Activated naive CD4-positive, alpha-beta T cell (primary cell): ENCODE measurements at places on chromosomes 7 and 10.

- DNase-seq, result no peak
Measured at GRCh38 chr7:74656441-74656836, 1.1 kb upstream of the GTF2I start.

- no peak for DNase-seq
Measured at GRCh38 chr10:47031211-47031900, 120.1 kb downstream of the PTPN20 start.

DNA sequence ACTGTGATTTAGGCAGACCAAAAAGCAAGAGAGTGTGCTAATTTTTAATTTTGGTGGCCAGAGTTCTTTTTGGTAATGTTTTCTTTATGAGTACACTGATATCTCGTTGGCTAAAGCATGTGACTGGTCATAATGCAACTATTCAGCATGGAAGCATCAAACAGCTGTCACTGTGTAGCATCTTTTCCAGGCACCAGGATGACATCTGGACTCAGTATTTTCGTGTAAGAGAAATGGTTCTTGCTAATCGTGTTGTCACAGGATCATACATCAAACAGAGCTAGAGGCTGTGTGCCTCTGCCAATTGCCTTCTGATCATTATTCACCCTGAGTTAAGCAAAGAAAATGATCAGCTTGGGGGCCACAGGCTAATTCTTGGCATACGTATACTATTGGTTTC, 118.9 kb downstream of the SND1 start:
- DNase-seq, result no peak

- DNase-seq, result no peak
Measured at GRCh38 chr10:6583447-6583846, 3.4 kb upstream of the PRKCQ start.

- no peak for DNase-seq
Measured at GRCh38 chr10:78215645-78216044, 182.0 kb downstream of the RPS24 start.

DNA sequence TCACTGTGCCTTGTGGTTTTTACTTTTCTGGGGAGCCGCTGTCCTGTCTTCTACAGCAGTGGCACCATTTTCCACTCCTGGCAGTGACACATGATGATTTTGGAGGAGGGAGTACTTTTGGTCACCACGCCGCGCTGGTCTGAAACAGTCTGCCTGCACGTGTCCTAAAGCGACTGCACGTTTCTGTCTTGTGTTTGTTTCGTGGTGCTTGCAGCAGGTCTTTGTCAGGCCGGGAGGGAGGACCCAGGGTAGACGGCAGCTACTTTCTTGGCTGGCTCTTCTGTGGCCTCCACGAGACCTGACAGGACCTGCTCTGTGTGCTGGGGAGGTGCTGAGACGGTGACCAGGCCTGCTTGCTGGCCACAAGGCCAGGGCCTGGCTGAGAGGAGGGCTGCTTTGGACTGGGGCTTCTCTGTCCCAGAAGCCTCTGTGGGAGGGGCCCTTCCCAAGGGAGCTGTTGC, 82.0 kb downstream of the GLRX3 start:
- DNase-seq, result no peak

DNA sequence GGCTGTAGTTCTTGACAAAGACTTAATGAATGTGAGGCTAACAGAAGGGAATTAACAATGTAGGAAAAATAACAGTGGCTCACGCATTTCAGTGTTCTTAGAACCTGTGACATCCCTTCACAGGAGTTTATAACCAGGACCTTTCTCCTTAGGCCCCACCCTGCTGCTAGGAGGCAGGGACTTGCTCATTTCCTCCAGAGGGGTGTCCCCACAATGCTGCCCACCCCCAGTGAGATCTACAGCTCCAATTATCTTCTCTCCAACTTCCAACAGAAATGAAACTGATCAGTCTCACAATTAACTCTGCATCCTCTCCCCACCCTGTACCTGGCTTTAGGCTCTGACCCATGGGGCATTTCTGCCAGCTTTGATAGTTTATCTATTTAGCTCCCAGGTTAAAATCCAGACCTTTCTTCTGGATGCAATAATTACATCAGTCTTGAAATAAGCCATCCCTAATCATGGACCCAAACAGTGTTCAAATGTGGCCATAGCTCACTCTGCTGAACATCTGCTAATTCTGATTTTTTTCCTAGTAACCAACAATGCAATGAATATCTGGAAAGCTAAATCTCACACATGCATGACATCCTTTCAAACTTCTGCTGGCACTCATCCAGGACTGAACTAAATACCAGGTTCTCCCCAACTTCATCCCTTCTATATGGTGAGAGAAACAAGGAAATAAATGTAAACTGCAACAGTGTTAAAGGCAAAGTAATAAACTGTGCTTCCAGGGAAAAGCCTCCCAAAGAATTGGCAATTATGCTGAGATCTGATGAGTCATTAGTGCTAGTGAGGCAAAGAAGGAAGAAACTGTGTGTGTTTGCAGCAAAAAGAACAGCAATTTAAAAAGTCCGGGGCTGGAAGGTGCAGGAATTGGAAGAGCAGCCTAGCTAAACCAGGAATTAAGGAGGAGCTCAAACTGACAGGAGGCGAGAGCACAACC, 64.6 kb downstream of the HERPUD2 start:
- DNase-seq, result no peak

- no peak for DNase-seq
Measured at GRCh38 chr7:21671859-21672258, 129.0 kb downstream of the DNAH11 start.

DNA sequence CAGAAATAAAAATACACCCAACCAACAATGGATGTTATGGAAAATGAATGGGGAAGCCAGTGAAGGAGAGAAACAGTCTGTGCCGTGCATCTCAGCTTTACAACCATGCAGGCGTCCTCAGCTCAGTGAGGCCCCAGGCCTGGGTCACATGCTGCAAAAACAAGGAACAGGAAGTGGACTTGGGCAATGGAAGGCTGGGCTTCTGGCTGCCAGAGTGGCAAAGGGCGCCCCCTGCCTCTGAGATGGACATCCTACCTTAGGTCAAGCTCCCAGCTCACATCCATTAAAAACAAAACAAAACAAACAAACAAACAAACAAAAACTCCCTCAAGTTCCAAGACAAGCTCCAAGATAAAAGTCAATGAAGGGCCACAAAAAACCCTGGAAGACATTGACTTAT, 54.7 kb upstream of the AFAP1L2 start:
- no peak for DNase-seq

DNA sequence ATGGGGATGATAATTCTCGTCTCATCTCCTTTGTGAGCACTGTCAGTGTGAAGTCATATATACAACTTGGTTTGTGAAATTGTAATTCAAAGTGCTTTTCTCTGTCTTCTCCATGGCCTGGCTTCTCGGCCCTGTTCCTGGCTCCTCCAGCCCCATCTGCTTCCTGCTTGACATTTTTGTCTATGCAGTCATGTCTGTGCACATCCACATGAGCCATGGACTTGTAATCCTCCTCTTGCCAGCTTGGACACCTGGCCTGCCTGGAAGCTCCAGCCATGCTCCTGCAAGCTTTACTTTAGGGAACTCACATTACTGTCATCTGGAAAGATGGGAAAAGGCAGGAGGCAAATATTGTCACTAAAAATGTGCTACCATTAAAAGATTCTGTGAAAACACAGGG, 576.0 kb upstream of the DPP6 start:
- no peak for DNase-seq

GRCh38 chr10:110378006-110378405, 73.3 kb upstream of the SMNDC1 start:
- DNase-seq, result no peak

GRCh38 chr10:62335326-62335725, 38.8 kb upstream of the ZNF365 start:
- DNase-seq, result no peak

DNA sequence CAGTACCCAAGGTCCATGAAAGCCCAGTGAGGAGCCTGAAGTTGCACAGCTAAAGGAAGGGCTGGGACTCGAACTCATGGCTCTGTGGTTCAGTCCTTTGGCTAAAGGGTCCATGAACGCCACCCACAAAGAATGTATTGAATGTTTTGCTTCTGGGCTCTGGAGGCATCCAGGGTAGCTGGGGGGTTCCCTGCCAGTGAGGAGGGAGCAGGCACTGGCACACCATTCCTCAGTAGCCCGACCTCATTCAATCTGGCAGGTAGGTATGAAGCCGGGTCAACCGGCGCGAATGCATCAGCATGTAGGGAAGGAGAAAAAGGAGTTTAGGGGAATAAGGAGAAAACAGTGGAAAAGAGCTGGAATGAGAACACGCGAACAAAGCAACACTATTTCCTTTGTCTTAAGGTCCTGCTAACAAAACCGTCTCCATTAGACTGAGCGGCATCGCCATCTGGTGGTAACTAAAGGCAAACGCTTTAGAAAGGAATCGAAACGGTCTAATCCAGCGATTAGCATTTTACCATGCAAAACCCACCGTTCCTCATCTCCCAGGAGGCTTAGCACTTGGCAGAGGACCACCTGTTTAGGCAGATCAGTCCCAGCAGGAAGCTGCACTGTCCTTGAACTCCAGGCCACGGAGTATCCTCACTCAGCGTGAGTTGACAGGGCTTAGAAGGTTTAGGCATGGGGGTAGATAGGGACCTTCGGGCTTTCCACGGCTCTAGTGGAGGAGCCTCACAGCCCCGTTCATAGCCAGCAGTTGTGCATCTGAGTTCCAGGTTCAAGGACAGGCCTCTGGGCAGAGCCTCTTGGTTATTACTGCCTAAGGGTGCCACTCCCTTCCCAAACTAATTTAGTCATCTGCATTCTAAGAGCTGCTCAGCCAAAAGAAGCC, 122.8 kb downstream of the UBE2H start:
- peak; percentile 4 for DNase-seq

GRCh38 chr7:127258111-127258510, 5.4 kb upstream of the GRM8 start:
- no peak for DNase-seq

DNA sequence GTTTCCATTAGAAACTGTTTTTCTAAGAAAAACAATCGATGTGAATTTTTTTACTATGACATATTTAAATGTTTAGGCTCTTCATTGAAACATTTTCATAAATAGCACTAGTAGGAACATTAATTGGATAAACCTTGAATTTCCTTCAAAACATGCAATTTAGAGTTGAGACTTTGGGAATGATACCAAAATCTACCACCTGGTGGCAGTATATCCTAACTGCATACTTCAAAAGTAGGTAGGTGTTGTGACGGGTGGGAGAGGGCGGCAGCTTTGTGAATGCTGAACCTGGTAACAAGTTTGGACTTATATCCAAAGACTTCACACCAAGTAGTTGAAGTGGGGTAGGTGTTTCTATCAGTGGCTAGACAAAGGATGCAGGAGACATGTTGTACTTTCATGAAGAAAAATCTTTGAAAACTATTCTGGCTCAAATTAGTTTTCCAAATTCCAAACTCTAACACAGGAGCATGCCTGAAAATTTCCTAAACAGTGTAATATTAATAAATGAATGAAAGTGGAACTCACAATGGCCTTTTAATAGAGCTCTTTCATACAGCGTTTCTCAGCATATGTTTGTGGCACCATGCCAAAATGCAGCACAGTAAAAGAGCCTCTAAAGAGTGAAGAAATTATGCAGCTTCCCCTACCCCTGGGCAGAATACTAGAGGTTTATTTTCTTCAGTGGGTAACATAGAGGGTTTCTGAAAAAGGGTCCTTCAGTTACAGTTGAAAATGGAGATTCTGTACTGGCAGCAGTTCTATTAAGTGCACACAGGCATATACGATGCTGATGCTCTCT, 201.0 kb upstream of the TPK1 start:
- DNase-seq, result no peak

- no peak for DNase-seq
Measured at GRCh38 chr7:1248143-1248915, 15.7 kb downstream of the UNCX start.

- no peak for DNase-seq
Measured at GRCh38 chr10:43452356-43452914, 15.5 kb downstream of the ZNF487 start.

- no peak for DNase-seq
Measured at GRCh38 chr10:106571192-106571946, 593.1 kb downstream of the SORCS1 start.

DNA sequence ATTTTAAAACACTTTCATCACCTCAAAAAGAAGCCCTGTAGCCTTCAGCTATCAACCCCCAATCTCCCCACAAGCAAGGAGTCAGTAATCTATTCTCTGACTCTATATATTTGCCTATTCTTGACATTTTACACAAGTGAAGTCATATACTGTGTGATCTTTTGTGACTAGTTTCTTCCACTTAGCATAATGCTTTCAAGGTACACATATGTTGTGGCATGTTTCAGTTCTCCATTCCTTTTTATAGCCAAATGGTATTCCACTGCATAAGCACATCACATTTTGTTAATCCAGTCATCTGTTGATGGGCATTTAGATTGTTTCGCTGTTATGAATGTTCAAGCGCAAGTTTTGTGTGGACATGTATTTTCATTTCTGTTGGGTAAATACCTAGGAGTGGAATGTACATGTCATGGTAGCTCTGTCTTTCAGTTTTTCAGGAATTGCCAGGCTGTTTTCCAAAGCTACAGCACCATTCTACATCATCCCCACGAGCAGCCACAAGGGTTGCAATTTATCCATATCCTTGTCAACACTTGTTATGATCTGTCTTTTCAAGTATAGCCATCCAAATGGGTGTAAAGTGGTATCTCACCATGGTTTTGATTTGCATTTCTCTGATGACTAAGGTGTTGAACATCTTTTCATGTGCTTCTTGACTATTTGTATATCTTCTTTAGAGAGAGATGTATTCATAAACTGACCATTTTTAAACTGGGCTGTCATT, 405.6 kb downstream of the KCNMA1 start:
- DNase-seq, result no peak

- DNase-seq, result no peak
Measured at GRCh38 chr7:114363292-114363691, 51.3 kb upstream of the FOXP2 start.

DNA sequence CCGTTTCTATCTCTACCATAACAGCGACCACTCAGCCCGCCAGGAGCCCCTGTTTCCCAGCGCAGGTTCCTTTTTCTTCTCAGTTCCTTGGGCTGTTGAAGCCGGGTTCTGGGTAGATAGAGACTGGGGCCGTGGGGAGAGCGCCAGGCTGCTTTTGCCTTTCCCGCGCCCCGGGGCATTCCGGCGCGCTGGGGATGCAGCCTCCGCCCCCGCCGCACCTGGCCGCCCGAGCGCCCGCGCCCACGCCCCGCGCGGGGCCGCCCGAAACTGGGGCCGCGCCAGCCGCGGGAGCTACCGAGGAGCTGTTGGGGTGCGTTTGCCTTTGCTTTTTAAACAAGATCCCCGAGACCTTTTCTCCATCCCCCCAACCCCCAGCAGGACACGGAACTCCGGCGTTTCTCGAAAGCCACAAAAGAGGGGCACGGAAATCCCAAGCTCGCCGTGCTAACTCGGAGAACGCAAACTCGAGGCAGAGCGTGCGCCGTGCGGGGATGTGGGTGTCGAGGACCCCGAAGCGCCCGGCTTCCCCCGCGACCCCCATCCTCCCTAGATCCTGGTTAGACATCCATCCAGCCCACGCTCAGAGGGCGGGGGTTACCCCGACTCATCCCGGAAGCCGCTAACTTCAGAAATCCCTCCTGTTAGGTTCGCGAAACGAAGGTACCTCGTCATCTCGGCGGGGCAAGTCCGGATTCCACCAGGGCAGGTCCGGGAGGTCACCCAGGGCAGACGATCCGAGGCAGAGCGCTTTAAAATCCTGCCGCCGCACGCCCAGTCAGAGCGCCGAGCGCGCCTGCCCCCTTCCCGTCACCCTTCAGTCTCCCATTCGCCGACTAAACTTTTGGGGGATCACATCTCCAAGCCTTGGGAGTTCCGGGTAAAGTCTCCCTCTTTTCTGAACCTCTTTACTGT, 1.0 kb downstream of the GRM8 start:
- no peak for DNase-seq

- DNase-seq, result no peak
Measured at GRCh38 chr7:130419658-130420057, 21.2 kb downstream of the CEP41 start.
